ENCODE measurements at places on chromosomes 7 and 10. TPM values are rescaled to one million over a fixed set of nuclear protein-coding genes. Genes with fewer than 3 reads are reported as not detected.

DNA sequence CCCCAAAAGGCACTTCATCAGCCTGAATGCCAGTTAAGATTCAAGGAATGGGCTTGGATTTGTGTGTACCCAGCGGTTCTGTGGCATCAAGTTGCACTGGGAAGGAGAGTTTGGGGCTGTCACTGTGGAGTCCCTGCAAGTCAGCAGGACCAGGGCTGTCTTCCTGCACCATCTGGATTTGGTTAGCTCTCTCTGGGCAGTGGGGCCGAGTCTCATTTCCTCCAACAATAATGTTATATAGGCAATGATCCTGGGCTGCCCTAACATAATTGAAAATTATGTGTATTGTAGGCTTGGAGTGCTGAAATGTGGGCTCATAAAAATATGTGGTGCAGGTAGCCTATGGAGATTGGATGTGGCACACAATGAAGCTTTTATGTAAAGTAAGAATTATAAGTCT, 87.2 kb downstream of the TCF7L2 start:
- no peak for DNase-seq

GRCh38 chr10:89163265-89163995, 43.7 kb downstream of the CH25H start:
- no peak for DNase-seq

GRCh38 chr7:1454542-1454941, 4.7 kb downstream of the MICALL2 start:
- peak; percentile 72 for DNase-seq

DNA sequence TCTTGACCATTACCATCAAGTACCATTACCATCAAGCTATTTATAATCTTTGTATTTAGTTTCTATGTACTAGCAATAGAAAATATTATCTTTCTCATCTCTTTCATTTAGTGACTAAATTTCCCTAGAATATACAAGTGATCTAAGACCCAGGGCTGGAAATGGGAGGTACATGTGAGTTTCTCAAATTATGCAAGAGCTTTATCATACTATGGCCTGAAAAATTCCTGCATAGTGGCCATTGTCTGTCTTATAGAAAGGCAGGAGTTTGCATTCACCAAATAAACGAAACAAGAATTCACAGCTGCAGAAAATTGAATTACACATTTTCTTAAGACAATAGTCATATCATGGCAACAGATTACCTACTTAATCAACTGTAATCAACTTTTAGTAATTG, 50.7 kb upstream of the HDAC9 start:
- no peak for DNase-seq

DNA sequence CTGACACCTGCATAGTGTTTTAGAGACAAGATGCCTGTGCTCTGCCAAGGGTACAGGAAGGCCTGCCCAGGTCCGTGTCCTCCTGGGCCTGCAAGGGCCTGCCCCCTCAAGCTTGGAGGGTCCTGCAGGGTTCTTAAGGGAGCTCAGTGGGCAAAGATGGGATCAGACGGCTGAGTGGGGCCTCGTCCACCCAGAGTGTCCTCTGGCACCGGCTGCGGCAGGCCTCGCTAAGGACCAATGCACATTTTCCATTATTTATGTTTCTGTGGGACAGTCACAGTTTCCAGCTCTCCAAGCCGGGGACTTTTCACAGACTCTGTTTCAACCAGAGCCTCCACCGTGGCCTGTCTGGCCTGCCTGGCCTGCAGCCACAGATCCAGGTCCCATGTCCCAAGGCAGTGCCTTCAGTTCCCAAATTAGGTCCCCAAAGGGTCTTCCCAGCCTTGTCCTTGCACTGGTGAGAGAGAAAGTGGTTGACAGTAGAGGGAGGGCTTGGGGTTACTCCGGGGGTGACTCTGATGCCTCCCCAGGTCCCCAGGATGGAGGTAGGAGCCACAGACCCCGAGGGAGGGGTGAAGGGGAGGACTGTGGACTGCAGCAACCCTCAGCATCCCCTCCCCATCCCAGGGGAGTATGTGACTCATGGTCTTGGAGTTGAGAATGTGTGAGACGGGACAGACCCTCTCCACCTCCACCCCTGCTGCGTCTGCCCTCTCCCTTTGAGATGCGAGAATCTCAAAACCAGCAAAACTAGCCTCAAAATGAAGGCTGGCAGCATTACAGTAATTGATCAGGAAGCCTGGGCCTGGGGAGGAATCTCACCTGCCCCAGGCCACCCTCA, 14.8 kb downstream of the MYL10 start:
- no peak for DNase-seq

DNA sequence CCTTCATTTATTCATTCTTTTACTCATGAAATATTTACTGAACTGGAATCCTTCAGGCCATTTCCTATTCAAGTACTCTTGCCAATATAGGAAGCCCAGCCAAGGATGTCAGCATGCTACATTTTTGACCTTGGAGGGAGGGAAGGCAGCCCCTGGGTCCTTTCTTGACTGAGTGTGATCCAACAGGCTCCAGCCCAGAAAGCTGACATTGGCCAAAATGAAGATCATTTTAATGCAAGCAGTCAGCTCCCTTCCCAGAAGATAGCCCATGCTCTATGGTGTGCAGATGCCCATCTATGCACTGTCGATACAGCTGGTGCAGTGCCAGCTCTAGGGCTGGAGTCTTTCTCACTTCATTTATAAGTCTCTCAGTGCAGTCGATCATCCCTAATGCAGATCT, 646.0 kb downstream of the KCNMA1 start:
- DNase-seq = no peak

DNA sequence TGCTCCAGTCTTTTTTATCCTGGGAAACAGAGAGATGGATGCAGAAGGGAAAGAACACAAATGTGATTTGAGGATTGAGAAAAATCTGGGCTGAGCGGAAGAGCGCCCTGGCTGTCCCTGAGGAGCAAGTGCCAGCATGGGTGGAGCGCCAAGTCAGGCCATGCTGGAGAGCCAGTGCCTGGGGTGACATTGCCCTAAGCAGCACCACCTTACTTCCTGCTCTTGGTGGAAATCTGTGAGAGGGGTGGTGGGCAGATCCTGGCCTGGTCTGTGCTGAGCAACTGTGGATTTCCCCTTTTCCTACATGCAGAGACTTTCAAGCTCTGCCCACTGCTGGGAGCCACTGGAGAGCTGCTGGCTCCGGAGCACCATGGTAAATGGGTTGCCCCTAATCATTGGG, 36.9 kb downstream of the DDIT4 start:
- DNase-seq = no peak

DNA sequence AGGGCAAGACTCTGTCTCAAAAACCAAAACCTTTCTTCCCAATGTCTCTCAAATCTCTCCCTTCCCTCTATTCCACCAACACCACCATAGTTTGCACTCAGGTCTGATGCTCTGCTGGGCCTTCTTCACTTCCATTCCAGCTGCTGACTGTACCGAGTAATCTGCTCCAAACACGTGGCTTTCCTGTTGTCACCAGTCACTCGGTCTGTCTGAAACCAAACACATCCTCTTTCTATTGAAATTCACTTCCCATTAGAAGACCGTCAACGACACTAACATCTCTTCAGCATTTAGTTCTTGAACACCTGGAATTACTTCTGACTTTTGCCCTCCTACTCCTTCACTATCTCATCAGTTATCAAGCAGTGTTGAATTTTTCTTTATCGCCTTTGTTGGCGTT, 4.7 kb upstream of the NRF1 start:
- no peak for DNase-seq

GRCh38 chr7:21548491-21548890, 5.7 kb downstream of the DNAH11 start:
- no peak for DNase-seq

GRCh38 chr7:69682518-69682917, 84.2 kb downstream of the AUTS2 start:
- DNase-seq = no peak

DNA sequence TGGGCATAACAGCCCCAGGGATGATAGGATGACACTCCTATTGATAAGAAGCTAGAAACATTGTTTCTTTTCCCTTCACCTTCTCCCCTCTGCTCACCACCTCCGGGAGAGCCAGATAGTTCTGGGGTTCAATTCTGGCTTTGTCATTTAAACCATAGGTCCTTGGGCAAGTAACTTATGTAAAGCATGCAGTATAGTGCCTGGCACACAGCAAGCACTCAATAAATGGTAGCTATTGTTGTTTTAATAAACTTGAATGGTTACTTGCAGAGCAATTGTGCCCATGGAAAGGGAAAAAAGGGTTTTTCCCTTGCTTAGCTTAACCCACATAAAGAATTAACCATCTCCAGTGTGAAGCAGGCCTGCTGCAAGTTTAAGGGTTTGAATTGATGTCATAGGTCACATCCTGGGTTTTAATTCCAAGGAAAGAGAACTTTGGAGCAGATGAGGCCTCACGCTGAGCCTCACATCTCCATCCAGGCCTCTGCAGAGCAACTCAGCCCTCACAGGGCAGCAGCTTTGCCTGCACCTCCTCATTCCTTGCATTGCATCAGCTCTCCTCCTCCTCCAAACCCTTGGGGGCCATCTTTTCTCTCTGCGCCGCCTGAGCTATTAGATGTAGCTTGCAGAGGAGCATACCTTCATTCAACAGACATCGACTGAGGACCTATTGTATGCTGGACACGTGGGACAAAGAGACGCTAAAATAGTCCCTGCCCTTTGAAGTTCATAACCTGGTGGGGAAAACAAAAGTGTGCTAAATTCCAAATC, 22.9 kb downstream of the ZNF775 start:
- no peak for DNase-seq

GRCh38 chr7:132639983-132640382, 63.7 kb upstream of the PLXNA4 start:
- DNase-seq = no peak

DNA sequence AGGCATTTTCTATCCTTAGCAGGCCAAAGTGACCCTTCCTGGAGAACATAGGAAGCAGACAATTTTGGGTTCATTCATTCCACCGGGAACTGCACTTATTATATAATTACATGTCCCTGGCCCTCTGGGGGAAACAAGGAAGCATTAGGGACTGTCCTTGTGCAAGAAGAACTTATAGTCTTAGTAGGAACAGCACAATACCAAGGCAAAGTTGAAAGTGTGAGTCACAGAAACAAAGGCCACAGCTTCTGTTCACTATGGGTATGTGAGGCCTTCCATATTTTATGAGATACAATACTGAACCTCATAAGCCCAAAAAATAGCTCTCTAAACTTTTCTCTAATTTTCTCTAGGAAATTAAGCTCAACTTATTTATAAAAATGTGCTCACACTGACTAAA, 18.4 kb upstream of the AKR1B10 start:
- DNase-seq = no peak

DNA sequence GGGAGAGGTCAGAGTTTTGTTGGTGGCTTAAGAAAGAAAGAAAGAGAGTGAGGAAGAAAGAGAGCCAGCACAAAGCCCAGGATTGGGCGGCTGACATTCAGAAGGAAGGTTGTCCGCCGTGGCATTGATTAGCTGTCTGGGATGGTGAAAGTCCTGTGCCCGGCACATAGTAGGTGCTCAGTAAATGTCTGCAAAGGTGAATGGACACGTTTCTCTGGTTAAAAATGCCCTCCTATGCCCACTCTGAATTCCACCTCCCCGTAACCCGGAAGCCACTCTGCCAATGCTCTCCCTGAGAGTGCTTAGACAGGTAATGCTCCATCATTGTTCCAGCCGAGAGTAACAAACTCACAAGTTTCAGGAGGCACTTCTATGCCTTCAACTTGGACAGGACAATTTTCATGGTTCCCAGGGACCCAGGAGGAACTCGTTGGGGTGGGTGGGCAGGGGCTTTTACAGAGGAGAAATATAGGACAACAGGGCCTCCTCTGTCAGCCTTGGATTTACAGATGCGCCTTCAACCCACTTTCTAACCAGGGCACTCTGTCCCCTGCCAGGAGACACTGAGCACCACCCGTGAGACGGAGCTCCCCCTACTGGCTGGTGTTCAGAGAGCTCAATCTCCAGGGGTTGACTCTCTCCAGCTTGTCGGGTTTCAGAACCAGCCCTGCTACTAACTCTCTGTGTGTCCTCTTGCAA, 411.5 kb upstream of the ZMIZ1 start:
- DNase-seq = peak; percentile 57

DNA sequence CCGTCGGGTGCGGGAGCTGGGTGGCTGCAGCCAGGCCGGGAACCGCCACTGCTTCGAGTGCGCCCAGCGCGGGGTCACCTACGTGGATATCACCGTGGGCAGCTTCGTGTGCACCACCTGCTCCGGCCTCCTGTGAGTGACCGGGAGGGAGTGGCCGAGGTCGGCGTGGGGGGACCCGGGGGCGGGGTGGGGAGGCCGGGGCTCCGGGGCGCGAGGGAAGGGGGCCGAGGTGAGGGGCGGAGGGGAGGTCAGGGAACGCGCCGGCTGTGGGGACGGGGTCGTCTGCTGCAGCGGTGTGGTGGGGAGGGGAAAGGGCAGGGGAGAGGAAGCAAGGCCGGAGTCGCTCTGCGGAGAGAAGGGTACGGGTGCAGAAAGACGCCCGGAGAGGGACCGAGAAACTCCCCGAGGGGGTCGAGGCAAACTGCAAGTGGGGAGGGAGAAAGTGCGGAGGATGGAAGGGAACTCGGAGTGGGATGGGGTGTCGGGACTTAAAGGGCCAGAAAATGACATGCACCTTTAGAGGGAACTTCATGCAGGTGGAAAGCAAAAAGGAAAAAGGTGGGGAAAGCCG, 518 bp downstream of the AGFG2 start:
- no peak for DNase-seq

DNA sequence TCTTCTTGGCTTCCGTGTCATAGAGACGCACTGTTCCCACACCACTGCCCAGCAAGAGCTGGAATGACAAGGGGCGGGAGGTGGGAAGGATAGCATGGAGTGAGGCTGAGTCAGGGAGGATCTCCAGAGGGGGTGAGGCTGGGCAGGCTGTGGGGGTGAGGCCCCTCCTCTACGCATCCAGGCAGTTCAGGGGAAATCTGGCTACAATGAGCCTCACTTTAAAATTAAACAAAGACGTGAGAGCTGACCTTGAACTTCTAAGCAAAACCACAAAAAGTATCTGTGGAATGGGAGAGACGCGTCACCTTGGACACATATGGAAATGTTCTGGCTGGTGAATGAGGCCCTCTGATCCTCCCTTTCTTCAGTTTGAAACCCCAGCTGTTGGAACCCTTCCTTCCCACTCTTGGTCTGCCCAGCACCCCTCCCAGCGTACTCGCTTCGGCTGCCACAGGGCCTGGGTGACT, 17.7 kb downstream of the WDR91 start:
- no peak for DNase-seq

DNA sequence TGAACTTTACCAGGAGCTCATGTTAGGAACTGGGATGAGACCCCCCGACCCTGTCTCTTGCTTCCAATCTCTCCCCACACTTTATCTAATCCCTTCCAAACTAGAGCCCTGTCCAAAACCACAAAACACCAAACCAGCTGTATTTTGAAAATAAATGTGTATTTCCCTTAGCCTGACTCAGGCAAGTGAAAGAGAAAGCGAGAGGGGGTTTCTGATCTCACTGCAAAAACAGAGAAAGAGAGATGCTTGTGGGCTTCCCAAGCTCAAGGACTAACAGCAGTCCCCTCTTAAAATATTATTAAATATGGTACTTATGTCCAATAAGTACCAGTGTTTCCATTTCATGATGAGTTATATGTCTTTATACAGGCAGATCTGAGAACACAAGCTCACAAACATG, 122.0 kb downstream of the AGMO start:
- no peak for DNase-seq

Gene CLRN3
- not detected for total RNA-seq

Gene PRPS1L1
- not detected for total RNA-seq

Gene SLC25A40
- 14.3 TPM for total RNA-seq

Gene OR2A12
- not detected for total RNA-seq

Gene MRLN
- total RNA-seq = not detected

Gene A1CF
- not detected for total RNA-seq

Gene CALML3
- total RNA-seq = under 0.01 TPM

Gene TEX47
- not detected for total RNA-seq

Gene FKBP6
- total RNA-seq = not detected

Gene HGF
- total RNA-seq = 5.7 TPM

Gene KEL
- 0.82 TPM for total RNA-seq

Gene PRSS2
- total RNA-seq = not detected

Measured in frontal cortex (tissue), 4 donors.